Stomach (tissue), 19 donors: ENCODE measurements at places on chromosomes 1 and 21. TPM values are rescaled to one million over a fixed set of nuclear protein-coding genes. Genes with fewer than 3 reads are reported as not detected.
A peak's percentile ranks its signal among the peaks of the same experiment; 100 is the strongest.

NBPF6 gene
- total RNA-seq: not detected

CCDC24 gene
- 4.6 TPM for total RNA-seq

TINAGL1 gene
- 159 TPM for total RNA-seq

GPR25 gene
- total RNA-seq: not detected

- H3K36me3 ChIP-seq: peaks cover 16% of the 10 kb centered on the region
- no peak for DNase-seq
- no peaks in the 10 kb centered on the region for H3K4me1 ChIP-seq
Measured at GRCh38 chr1:232471250-232471649, 158.7 kb downstream of the SIPA1L2 start.

GRCh38 chr1:42966688-42967612 is 8.3 kb upstream of the SLC2A1 start:
- H3K27me3 ChIP-seq: peaks cover 4% of the 10 kb centered on the region
- peaks cover 38% of the 10 kb centered on the region for H3K4me1 ChIP-seq
- peak; percentile 92 for DNase-seq
- no peak overlapping the region for H3K27ac ChIP-seq
- no peaks in the 10 kb centered on the region for H3K36me3 ChIP-seq

DNA sequence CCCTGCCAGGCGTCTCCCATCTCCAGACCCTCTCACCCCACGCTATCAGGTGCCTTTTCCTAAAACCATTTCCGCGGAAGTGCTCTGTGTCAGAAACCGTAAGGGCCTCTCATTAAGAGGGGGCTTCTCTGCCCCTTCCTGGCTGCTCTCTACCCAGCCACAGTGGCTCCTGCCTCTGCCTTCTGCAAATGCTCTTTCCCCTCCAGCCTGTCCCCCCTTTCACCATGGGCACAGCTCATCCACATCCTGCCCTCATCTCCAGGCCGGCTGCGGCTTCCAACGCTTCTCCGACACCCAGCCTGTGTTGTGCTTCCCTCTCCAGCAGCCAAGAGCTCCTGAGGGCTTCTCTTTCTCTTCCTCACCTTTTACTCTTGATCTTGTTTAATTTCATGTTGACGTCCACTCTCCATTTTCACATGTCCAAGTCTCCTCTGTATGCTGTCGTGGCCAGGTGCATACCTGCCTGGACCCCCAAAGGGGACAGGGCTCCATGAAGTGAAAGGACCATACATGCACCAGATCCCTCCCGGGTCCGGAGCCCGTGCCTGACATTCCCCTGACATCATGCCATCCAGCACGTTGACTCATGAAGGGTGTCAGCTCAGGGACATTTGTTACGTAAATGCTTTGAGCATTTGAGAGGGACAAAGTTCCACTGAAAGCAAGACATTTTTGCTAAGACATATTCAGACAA is 306.5 kb downstream of the AJAP1 start:
- H3K36me3 ChIP-seq: no peaks in the 10 kb centered on the region
- no peak overlapping the region for H3K27ac ChIP-seq
- H3K4me1 ChIP-seq: no peaks in the 10 kb centered on the region
- DNase-seq: no peak
- H3K27me3 ChIP-seq: peaks cover 28% of the 10 kb centered on the region

DNA sequence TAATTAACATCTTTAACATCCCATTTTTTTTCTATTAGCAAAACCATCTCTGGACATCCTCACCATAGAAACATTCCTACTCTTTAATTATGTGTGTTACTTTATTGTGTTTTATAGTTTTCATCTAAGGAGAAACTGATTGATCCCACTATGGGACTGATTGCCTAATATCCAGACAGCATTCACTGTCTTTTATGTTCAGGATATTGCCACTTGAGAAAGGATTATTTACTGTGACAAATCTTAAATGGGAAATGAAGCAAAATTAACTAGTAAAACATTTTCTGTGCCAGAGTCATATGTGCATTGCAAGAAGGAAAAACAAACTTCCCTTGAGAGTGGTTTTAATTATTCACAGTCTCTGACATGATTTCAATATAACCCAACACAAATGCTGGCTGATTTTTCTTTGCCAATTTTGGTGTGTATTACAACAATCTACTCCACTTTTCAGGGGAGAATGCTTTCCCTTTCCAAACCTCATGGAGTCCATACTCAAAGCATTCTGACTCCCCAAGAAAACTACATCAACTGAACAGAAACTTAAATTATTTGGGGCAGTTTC is 15.8 kb upstream of the RGS13 start:
- no peak overlapping the region for H3K27ac ChIP-seq
- no peaks in the 10 kb centered on the region for H3K36me3 ChIP-seq
- no peaks in the 10 kb centered on the region for H3K27me3 ChIP-seq
- no peak overlapping the region for H3K4me3 ChIP-seq
- no peaks in the 10 kb centered on the region for H3K4me1 ChIP-seq

GRCh38 chr1:114323959-114324661 is 170.4 kb upstream of the SYT6 start:
- H3K27ac ChIP-seq: no peak overlapping the region
- H3K27me3 ChIP-seq: no peaks in the 10 kb centered on the region
- DNase-seq: no peak
- H3K4me3 ChIP-seq: no peak overlapping the region
- H3K4me1 ChIP-seq: no peaks in the 10 kb centered on the region

- H3K36me3 ChIP-seq: no peaks in the 10 kb centered on the region
- peaks cover 14% of the 10 kb centered on the region for H3K4me1 ChIP-seq
- H3K4me3 ChIP-seq: no peak overlapping the region
- DNase-seq: peak; percentile 72
- H3K27ac ChIP-seq: peak overlapping the region; percentile 73
Measured at GRCh38 chr1:228986093-228986904, 251.0 kb downstream of the RHOU start.

GRCh38 chr1:15070145-15070748 is 83.3 kb upstream of the TMEM51 start:
- H3K27me3 ChIP-seq: no peaks in the 10 kb centered on the region
- no peak overlapping the region for H3K27ac ChIP-seq
- DNase-seq: no peak
- no peak overlapping the region for H3K4me3 ChIP-seq
- no peaks in the 10 kb centered on the region for H3K4me1 ChIP-seq

GRCh38 chr1:209787551-209787950 is 3.2 kb upstream of the C1orf74 start:
- no peaks in the 10 kb centered on the region for H3K27me3 ChIP-seq
- peaks cover 41% of the 10 kb centered on the region for H3K36me3 ChIP-seq
- H3K4me1 ChIP-seq: peaks cover 41% of the 10 kb centered on the region

DNA sequence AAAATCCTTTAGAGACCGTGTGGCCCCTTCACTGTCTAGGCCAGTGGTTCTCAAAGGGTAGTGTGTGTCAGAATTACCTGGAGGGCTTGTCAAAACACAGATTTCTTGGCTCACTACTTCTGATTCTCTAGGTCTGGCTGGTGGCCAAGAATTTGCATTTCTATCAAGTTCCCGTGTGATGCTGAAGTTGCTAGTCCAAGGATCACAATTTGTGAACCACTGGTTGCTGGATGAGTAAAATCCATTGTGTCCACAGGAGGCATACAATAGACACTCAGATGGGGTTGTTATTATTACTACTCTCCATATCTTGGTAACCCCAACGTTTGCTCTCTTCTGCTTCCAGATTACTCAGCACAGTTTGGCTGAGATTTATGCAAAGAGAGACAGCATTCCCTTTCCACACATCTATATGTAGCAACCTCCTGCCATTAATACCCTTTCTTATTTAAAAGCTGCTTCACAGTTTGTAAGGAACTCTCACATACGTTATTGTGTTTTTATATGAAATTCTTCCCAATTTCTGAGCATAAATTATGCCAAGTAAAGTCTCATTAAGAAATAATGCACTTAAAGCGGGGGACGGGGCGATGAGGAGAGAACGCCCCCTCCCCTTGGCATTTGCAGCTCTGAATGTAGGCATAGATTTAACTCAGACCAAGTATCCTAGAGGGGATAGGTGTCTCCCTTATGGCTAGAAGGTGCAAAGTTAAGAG is 720 bp upstream of the TMCC2 start:
- no peaks in the 10 kb centered on the region for H3K36me3 ChIP-seq
- H3K27ac ChIP-seq: peak overlapping the region; percentile 46
- peak overlapping the region; percentile 60 for H3K4me3 ChIP-seq
- no peak for DNase-seq

GRCh38 chr21:40386294-40386911 is 460.6 kb downstream of the DSCAM start:
- no peak overlapping the region for H3K27ac ChIP-seq
- no peaks in the 10 kb centered on the region for H3K36me3 ChIP-seq
- no peak overlapping the region for H3K4me3 ChIP-seq
- H3K4me1 ChIP-seq: peaks cover 8% of the 10 kb centered on the region
- peak; percentile 72 for DNase-seq
- no peaks in the 10 kb centered on the region for H3K27me3 ChIP-seq
